ENCODE measurements at places on chromosomes 5 and 9. TPM values are rescaled to one million over a fixed set of nuclear protein-coding genes. Genes with fewer than 3 reads are reported as not detected.

LHX6 gene
- not detected for polyA plus RNA-seq

DNA sequence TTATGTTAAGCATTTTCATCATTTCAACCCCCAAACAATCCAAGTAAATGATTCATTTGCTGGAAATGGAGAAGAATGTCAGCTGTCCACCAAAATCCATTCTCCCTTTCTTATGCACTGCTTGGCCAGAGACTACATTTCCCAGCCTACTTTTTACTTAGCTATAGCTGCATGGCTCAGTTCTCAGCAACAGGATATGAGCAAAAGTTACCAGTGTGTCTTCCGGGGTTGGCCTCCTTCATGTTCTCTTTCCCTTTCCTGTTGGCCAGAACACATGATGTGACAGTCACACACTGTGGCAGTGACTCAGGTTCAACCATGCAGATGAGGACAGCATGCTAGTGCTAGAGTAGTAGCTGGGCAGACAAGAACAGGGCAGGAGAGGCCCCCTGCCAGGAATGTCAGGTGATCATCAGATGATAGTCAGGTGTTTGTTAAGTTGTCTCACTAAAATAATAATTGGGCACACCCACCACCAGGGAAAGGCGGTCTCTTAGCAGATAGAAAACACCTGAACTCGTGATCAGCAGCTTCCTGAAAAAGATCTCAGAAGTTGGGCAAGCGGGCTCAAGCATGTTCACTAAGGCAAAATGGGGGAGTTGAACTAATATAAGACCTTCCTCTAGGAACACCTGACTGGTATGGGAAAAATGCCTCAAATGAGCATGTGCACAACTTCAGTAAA lies 12.2 kb downstream of the GPR150 start:
- peak; percentile 46 for DNase-seq

GRCh38 chr5:85841653-85842052 lies 776.1 kb upstream of the COX7C start:
- DNase-seq = no peak

SHISAL2B gene
- polyA plus RNA-seq = not detected

MELK gene
- not detected for polyA plus RNA-seq

All from naive B cell (primary cell).